ENCODE measurements at places on chromosomes 6 and 20. TPM values are rescaled to one million over a fixed set of nuclear protein-coding genes. Genes with fewer than 3 reads are reported as not detected.

The ADGRF1 gene
- under 0.01 TPM for total RNA-seq

The AAR2 gene
- total RNA-seq: 35.9 TPM

The EFCAB8 gene
- total RNA-seq: not detected

The SLC22A2 gene
- total RNA-seq: 0.11 TPM

The CNKSR3 gene
- 11.0 TPM for total RNA-seq

The CTAGE9 gene
- 0.11 TPM for total RNA-seq

The SNHG17 gene
- 7.1 TPM for total RNA-seq

The LIME1 gene
- total RNA-seq: 2.4 TPM

The IYD gene
- total RNA-seq: not detected

The CDSN gene
- total RNA-seq: 69.1 TPM

The CLPSL2 gene
- not detected for total RNA-seq

All from placental epithelial cell (primary cell).